ENCODE measurements at places on chromosomes 5 and 9.

- no peak for DNase-seq
Measured at GRCh38 chr9:78566948-78567675, 270.2 kb downstream of the PSAT1 start.

GRCh38 chr9:92457576-92457975 lies 24.7 kb downstream of the ASPN start:
- DNase-seq = no peak

GRCh38 chr5:109922381-109922995 lies 232.8 kb downstream of the MAN2A1 start:
- DNase-seq = no peak

DNA sequence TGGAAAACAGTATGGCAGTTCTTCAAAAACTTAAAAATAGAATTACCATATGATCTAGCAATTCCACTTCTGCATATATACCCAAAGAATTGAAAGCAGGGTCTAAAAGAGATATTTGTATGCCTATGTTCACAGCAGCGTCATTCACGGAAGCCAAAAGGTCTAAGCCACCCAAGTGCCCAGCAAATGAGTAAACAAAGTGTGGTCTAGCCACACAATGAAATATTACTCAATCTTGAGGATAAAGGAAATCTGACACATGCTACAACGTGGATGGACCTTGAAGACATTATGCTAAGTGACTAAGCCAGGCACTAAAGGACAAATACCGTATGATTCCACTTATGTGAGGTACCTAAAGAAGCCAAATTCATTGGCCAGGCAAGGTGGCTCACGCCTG lies 11.1 kb upstream of the MED27 start:
- no peak for DNase-seq

GRCh38 chr5:61019642-61020041 lies 74.6 kb downstream of the NDUFAF2 start:
- DNase-seq = no peak

GRCh38 chr9:17453751-17454150 lies 125.1 kb upstream of the SH3GL2 start:
- no peak for DNase-seq

DNA sequence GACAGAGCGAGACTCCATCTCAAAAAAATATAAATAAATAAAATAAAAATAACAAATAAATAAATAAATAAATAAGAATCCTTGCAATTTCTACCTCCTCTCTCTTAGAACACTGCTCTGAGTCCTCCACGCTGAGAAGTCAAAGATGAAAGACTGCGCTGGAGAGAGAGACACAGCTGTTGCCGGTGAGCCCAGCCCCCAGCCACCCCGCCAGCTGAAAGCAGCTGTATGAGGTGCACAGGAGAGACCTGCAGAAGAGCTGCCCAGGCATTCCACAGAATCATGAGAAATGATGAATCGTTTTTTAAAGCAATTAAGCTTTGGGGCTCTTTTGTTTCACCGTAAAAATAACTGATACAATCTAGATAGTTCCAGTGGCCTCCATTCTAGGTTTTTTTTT lies 16.3 kb upstream of the STRBP start:
- DNase-seq = no peak

GRCh38 chr9:13388157-13388556 lies 108.7 kb upstream of the MPDZ start:
- no peak for DNase-seq

DNA sequence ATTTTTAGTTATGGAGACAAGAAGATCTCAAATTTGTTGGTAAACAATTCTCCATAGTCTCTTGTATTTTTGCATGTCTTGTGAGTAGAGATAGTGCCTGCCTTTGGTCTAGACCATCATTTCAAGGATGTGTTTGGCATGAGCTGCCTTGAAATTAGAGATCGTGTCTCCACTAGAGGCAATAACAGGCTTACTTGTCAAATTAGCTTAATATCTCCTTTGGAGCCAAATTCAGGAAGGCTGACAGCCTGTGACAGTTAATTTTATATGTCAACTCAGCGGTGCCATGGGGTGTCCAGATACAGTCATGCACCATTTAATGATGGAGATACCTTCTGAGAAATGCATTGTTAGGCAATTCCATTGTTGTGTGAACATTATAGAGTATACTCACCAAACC lies 24.8 kb upstream of the PRDM9 start:
- DNase-seq = no peak

- no peak for DNase-seq
Measured at GRCh38 chr9:93897075-93897970, 57.8 kb downstream of the BARX1 start.

DNA sequence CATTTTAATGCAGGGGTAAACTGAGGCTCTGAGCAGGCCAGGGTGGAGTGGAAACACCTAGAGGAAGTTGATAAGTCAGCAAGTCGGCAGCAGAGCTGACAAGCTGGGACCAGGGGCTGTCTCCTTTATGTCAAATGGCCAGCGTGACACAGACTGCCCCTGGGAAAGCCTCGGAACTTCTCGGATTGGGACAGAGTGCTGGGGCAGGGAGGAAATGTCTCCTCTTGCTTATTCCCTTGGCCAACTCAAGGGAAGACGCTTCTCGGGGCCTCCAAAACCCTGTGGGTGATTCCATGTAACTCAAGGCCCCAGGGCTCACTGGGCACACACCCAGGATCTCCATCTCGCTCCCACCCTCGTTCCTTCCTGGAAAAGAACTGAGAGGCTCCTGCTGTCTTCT lies 25.4 kb upstream of the ANXA6 start:
- DNase-seq = no peak

DNA sequence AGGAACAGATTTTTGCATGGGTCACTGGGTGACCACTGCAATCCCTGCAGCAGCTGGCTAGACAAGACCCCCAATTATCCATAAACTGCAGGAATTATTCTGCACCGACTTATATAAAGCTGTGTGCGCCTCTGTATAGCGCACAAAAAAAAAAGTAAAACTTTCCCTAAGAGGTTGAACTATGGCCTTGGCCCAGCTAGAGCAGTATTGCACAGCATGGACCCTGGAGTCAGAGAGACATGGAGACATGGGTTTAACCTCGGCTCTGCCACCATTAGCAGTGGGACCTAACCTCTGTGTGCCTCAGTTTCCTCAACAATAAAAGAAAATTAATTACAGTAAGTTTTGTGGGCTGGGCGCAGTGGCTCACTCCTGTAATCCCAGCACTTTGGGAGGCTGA lies 17.1 kb upstream of the GRPEL2 start:
- no peak for DNase-seq

GRCh38 chr5:97365163-97365845 lies 182.3 kb upstream of the RIOK2 start:
- no peak for DNase-seq

- DNase-seq = no peak
Measured at GRCh38 chr5:59330680-59331079, 562.8 kb downstream of the PDE4D start.

DNA sequence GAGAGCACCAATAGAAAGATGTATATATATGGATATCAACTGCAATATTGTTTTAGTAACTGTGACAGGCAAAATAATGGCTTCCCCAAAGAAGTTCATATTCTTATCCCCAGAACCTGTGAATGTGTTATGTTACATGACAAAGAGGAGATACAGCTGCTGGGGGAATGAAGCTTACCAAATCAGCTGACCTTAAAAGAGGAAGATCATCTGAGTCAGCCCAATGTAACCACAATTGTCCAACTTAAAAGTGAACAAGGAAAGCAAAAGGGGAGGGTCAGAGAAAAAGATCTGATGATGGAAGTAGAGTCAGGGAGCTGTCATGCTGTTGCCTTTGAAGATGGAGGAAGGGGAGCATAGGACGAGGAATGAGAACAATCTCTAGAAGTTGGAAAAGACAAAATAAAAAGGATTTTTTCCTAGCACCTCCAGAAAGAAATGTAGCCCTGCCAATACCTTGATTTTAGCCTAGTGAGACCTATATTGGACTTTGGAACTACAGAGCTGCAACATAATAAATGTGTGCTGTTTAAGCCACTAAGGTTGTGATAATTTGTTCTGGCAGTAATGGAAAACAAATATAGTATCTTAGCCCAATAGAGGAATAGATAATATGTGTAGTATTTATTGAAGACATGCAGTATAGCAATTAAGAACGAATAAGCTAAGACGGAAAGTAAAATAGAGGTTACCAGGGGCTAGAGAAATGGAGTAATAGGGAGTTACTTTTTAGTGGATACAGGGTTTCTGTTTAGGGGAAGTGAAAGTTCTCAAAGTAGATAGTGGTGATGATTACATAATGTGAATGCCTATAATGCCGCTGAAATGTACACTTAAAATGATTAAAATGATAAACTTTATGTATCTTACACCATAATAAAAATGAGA lies 115.9 kb downstream of the PIK3R1 start:
- no peak for DNase-seq

DNA sequence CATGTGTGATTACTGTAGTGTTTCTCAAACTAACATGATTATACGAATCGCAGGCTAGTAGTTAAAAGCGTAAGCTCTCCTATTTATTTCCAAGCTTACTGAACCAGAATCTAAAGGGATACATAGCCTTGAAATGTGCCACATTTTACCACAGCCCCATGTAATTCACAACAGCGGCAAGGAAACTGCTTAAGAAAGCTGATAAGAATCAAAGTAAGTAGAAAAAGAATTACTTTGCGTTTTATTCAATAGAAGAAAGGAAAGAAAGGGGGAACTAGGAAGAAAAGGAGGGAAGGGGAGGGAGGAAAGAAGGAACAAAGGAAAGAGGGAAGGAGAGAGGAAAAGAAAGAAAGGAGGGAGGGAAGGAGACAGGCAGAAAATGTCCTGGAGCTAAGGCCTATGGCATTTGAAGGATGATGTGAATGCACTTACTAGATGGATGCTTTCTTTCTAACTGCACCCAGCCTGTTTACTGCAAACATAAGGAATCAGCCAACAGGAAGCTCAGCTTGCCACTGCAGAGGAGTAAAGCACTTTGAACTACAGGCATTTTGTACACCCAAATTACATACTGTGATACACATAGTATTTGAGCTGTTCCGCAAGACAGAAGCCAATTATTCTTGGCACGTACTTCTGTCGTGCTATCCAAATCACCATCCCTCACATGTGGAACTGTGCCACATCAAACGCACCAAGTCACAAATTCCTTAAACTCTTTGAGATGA lies 521.7 kb downstream of the RAB3C start:
- DNase-seq = no peak

DNA sequence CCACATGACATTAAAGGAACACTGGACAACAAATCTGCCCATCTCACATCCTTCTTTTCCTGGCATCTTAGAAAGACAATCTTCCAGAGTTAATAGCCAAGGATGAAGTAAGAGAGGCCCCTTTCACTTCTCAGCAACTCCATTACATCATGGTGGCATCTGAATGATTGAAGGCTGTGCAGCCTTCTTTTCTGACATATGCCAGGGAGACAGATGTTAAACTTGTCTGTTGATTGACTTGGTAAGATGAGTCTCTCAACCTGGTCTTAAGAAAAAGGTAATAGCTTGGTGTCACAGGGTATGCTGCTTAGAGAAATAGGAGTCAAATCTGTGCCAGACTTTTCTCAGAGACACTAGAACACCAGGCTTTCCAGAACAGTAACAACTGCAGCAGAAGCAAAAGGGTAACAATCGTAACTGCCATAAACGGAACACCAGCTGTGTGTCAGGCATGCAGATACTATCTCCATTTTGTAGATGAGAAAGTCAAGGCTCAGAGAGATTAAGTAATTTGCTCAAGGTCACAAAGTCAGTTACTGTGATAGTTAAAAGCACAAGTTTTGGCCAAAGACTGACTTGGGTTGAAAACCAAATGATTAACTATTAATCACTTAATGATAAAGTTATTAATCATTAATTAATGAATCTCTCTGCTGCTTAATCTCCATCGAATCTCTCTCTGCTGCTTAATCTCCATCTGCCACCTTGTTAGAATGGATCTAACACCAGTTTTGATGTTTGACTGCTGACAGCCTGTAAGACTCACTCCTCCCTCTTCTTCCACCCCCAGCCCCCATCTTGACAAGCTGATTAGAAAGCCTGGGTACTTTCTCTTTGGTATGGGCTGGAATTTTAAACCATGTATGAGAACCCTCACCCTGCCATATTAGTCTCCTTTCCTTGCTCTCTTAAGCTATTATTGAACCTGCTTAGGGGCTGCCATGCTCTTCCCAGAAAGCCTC lies 353.5 kb downstream of the ENC1 start:
- no peak for DNase-seq

DNA sequence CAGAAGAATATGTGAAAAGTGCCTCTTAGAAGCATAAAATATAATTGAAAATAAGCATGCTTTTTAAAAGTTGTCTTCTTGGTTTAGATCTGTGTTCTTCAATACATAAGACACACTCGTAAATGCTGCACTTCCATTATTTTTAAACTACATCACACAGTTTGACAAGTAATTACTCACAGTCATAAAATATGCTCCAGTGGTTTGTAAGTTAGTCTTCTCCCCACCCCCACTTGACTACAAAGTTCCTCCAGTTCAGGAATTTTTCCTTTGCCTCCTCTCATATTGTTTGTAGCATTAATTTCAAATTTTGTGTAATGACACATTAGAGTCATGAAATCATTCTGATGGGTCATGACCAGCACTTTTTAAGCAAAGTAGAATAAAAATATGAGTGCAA lies 60.3 kb upstream of the PTGER4 start:
- peak; percentile 21 for DNase-seq

DNA sequence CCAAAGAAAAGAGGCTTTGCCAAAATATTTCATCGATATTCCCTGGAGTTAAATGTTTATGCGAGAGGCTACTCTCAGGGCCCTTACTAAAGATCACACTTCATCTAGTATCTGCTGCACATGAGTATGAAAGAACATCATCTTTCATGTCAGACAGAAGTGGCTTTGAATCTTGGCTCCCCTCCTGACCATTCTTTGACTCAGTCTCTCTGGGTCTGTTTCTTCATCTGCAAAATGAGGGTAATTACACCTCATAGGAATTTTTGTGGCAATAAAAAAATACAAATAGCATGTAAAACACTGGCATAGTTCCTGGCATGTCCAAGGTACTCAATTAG lies 58.1 kb downstream of the SLIT3 start:
- DNase-seq = no peak

DNA sequence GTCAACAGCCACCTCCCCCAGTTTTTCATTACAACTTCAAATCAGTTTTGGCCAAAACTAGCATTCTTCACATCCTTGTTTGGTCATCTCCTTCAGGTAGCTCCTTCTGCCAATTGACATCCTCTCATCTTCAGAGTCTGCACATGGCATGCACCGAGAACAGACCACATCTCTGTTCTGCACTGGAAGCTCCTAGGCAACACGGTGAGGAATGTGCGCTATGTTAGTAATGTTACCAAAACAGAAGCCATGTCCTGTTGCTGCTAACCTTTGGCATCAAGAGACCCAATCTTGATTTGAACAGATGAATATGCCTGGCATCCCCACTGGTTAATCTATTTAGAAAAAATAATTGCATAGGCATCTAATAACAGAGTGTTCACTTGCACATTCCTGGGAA lies 5.1 kb upstream of the HK3 start:
- DNase-seq = no peak

GRCh38 chr5:134840811-134841210 lies 5.0 kb upstream of the C5orf24 start:
- no peak for DNase-seq

GRCh38 chr9:83012922-83013838 lies 49.8 kb downstream of the RASEF start:
- DNase-seq = no peak

GRCh38 chr5:21007781-21008180 lies 1019.8 kb upstream of the CDH18 start:
- DNase-seq = no peak

Measured in left renal cortex interstitium (tissue), 4 donors.